Umbilical cord (tissue), 2 donors: ENCODE measurements at places on chromosomes 3 and 15. TPM values are rescaled to one million over a fixed set of nuclear protein-coding genes. Genes with fewer than 3 reads are reported as not detected.

Gene STRC
- 1.7 TPM for total RNA-seq

Gene MYO5C
- 2.2 TPM for total RNA-seq

Gene GLDN
- total RNA-seq = 0.96 TPM

Gene ZPLD1
- 3.6 TPM for total RNA-seq

Gene COLQ
- total RNA-seq = 0.72 TPM

Gene SLC24A5
- 12.3 TPM for total RNA-seq

Gene NPAP1
- 2.4 TPM for total RNA-seq

DNA sequence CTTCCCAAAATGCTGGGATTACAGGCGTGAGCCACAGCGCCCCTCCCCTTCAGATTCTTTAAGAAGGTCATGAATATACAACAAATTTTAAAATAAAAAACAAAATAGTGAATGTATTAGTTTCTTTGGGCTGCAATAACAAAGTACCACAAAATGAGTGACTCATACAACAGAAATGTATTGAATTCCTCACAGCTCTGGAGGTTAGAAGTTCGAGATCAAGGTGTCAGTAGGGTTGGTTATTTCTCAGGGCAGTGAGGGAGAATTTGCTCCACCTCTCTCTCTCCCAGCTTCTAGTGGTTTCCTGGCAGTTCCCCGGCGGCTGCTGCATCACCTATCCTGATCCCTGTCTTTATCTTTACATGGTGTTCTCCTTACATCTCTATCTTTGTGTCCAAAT lies 804.0 kb downstream of the ROBO1 start:
- DNase-seq = no peak

DNA sequence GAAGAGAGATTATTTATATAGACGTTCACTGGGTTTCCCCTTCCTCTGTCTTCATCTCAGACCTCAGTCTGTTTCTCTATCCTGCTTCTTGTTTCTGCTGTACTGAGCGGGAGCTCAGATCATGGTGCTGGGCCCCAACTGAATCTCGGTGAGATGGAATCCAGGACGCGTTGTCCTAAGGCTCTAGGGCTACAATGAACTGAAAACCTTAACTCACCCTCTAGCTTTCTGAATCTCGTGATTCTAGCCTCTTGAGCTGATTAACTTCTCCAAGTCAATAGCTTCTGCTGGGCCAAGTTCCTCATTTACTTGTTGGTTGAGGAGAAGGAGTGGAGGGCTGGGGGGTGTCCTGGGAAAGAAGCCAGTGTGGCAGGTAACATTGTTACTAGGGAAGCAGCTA lies 32.7 kb upstream of the MAP3K13 start:
- no peak for DNase-seq

GRCh38 chr3:15861163-15861562 lies 63.4 kb upstream of the ANKRD28 start:
- no peak for DNase-seq

DNA sequence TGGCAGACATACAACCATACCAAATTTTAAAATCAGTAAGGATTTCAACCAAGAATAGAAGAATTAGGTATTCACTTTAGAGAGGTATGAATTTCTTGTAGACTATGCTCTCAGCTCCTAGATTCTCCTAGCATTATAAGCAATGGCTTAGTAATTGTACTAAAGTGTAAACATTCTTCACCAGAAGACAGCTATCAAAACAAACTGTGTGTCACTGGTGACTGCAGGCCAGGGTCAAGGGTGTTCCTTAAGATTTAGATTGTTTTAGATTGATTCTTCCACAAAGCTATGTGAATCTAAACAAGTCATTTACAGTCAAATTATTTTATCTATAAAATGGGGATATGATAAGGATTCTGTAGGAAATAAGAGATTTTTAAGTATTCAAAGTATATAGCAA lies 23.1 kb upstream of the GP5 start:
- DNase-seq = no peak
